Subcutaneous preadipocyte (primary cell): ENCODE measurements at places on chromosomes 1 and 21. TPM values are rescaled to one million over a fixed set of nuclear protein-coding genes. Genes with fewer than 3 reads are reported as not detected.

Gene RIPPLY3
- not detected in 2 replicates for total RNA-seq

Gene RRAGC
- total RNA-seq: 20.5 and 25.4 TPM in 2 replicates

Gene SCMH1
- 10.3 and 16.6 TPM in 2 replicates for total RNA-seq

Gene RGS5
- 1.8 and 3.1 TPM in 2 replicates for total RNA-seq

Gene HHAT
- 1.1 and 2.2 TPM in 2 replicates for total RNA-seq

Gene H6PD
- total RNA-seq: 28.2 and 44.8 TPM in 2 replicates

Gene FNDC5
- total RNA-seq: 0.20 and 0.37 TPM in 2 replicates

Gene CSF1
- total RNA-seq: 45.0 and 64.7 TPM in 2 replicates

Gene CHRNB2
- total RNA-seq: under 0.01 TPM in 1 of 2 replicates, not detected in the other

Gene AZIN2
- total RNA-seq: 6.3 and 10.3 TPM in 2 replicates

Gene FNDC10
- total RNA-seq: 3.1 and 7.3 TPM in 2 replicates

Gene CAPN2
- total RNA-seq: 376 and 586 TPM in 2 replicates

Gene TCHH
- total RNA-seq: under 0.01 TPM in 2 replicates

Gene CD34
- under 0.01 and 0.39 TPM in 2 replicates for total RNA-seq

Gene COL16A1
- 50.0 and 58.5 TPM in 2 replicates for total RNA-seq

Gene LCE1B
- total RNA-seq: not detected in 2 replicates

Gene RHD
- under 0.01 TPM in 1 of 2 replicates, not detected in the other for total RNA-seq

Gene NCAM2
- 0.39 and 1.1 TPM in 2 replicates for total RNA-seq

Gene IL22RA1
- 0.37 TPM in 1 of 2 replicates, not detected in the other for total RNA-seq

Gene L1TD1
- 0.20 TPM in 1 of 2 replicates, not detected in the other for total RNA-seq

Gene GRHL3
- not detected in 2 replicates for total RNA-seq

Gene SEMA4A
- total RNA-seq: 0.37 and 0.98 TPM in 2 replicates

Gene SLC22A15
- 7.0 and 8.1 TPM in 2 replicates for total RNA-seq

Gene TENT5C
- not detected in 2 replicates for total RNA-seq

Gene SELL
- total RNA-seq: under 0.01 TPM in 1 of 2 replicates, not detected in the other

Gene S100A14
- 0.39 and 0.73 TPM in 2 replicates for total RNA-seq

Gene HENMT1
- 2.0 and 2.6 TPM in 2 replicates for total RNA-seq

Gene ERG
- total RNA-seq: under 0.01 and 0.39 TPM in 2 replicates

Gene PHACTR4
- 7.3 and 10.0 TPM in 2 replicates for total RNA-seq

Gene KRTAP21-2
- not detected in 2 replicates for total RNA-seq

Gene BGLAP
- 0.37 and 0.39 TPM in 2 replicates for total RNA-seq

Gene SAMSN1
- total RNA-seq: not detected in 2 replicates

Gene GUCA2A
- total RNA-seq: not detected in 2 replicates

Gene TARS2
- total RNA-seq: 22.3 and 26.1 TPM in 2 replicates

Gene SH3BGRL3
- 66.3 and 69.1 TPM in 2 replicates for total RNA-seq

Gene SLC16A4
- 6.3 and 11.0 TPM in 2 replicates for total RNA-seq

Gene FAM72D
- total RNA-seq: 0.73 and 2.2 TPM in 2 replicates

Gene LCE1A
- not detected in 2 replicates for total RNA-seq

Gene FAM177B
- not detected in 2 replicates for total RNA-seq

Gene SON
- 87.8 and 115 TPM in 2 replicates for total RNA-seq

Gene HSF2BP
- 0.20 and 0.73 TPM in 2 replicates for total RNA-seq

Gene SLFNL1
- total RNA-seq: under 0.01 and 0.20 TPM in 2 replicates

Gene GPR25
- total RNA-seq: not detected in 2 replicates

Gene TBX19
- 0.59 and 0.73 TPM in 2 replicates for total RNA-seq

Gene TCP10L
- total RNA-seq: under 0.01 TPM in 1 of 2 replicates, not detected in the other

Gene S100A5
- total RNA-seq: 0.37 and 0.39 TPM in 2 replicates

Gene CDCA8
- 12.9 and 21.5 TPM in 2 replicates for total RNA-seq

Gene RIMKLA
- not detected in 2 replicates for total RNA-seq

Gene LEFTY1
- not detected in 2 replicates for total RNA-seq

Gene PLPPR5
- under 0.01 TPM in 1 of 2 replicates, not detected in the other for total RNA-seq

Gene DPT
- total RNA-seq: under 0.01 TPM in 1 of 2 replicates, not detected in the other

Gene STYXL2
- total RNA-seq: not detected in 2 replicates

Gene C1orf35
- 5.5 and 10.7 TPM in 2 replicates for total RNA-seq

Gene DHRS3
- 2.2 and 7.0 TPM in 2 replicates for total RNA-seq

Gene C1orf210
- total RNA-seq: not detected in 2 replicates

Gene OPRD1
- total RNA-seq: not detected in 2 replicates

Gene RIIAD1
- total RNA-seq: not detected in 2 replicates
